PC-9 (cell line): ENCODE measurements at places on chromosomes 2 and 18.

DNA sequence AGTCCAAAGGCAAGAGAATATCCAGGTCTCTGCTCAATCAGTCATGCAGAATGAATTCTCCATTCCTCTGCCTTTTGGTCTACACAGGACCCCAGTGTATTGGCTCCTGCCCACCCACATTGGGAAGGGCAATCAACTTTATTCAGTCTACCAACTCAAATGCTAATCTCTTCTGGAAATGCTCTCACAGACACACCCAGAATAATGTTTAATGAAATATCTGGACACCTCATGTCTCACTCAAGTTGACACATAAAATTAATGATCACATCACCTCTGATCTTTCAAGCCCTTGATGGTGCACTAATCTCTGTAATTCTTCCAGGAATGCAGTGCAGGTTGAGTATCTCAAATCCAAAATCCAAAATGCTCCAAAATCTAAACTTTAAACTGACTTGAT is 315.6 kb downstream of the HRH4 start:
- no peak for DNase-seq

DNA sequence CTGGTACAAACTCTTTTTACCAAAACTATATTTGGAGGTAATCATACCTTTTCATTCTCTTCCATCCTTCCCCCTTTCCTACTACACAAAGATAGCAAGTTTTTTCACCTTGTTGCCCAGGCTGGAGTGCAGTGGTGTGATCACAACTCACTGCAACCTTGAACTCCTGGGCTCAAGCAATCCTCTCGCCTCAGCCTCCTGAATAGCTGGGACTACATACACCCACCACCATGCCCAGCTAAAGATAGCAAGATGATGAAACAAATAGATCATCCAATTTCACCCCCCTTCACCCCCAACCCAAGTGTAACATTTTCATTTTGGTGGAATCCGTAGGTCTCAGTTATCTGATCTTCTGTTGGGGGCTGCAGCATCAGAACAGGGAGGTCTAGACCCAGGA is 4.5 kb upstream of the STK11IP start:
- no peak for DNase-seq

- DNase-seq = no peak
These were observed 10.7 kb downstream of the FN1 start for GRCh38 chr2:215425021-215425782.

DNA sequence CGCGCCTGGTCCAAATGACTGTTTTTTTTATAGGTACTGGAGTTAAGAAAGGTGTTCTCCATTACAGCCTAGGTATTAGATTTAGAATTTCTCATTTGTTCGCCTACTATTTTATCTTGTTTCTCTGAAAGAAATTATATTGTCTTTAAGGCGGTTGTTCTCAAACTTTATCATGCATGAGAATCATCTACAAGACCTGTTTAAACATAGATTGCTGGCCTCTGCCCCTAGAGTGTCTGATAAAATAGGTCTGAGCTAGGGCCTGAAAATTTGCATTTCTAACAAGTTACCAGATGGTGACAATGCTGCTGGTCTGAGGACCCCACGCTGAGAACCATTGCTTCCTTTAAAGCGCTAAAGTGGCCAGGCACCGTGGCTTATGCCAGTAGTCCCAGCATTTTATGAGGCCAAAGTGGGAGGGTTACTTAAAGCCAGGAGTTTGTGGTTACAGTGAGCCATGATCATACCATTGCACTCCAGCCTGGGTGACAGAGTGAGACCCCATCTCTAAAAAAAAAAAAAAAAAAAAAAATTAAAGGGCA is 34.0 kb upstream of the RNF138 start:
- no peak for DNase-seq

DNA sequence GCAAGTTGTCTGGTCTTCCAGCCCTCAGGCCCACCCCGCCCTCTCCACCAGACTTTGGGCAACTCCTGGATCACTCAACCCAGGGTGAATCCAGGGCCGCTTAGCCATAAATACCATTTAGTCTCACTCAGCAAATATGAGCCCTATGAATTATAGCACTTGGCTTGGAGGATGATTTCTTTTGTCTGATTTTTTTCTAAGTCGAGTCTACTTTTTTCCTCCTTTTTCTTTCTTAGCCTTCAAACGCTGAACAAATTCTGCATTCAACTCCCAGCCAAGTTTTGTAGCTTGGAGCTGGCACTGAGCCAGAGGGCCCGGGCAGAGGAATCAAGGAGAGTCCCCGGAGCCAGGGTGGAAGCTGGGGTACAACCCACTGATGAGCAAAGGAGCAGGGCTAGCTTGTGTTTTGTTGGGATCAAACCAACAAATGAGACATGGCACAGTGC is 48.7 kb downstream of the SERTAD2 start:
- peak; percentile 45 for DNase-seq

GRCh38 chr2:83953697-83954096 is 505.4 kb downstream of the SUCLG1 start:
- DNase-seq = no peak

- DNase-seq = no peak
These were observed 23.9 kb upstream of the FHL2 start for GRCh38 chr2:105422801-105423200.
